CD4-positive, alpha-beta T cell treated with Interleukin-10 for 1 hour (primary cell): ENCODE measurements at places on chromosomes 16 and 17.

DNA sequence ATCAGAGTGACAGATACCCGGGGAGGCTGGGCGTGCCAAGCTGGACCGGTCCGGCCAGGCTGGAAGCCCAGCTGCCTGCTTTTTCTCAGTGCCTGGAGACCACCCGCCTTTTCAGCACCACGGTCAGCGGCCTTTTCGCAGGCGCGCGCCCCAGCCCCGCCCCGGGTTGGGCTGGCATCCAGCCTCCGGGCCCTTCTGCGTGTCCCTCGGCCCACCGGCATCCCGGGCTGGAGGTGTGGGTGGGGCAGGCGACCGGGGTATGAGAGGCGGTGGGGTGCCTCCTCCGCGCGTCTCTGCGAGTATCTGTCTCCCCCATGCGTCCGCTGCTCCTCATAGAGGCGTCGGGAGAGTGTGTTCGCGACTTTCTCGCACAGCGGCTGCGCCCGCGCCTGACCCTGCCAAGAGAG lies 102.5 kb downstream of the MRM1 start:
- peak; percentile 31 for DNase-seq

DNA sequence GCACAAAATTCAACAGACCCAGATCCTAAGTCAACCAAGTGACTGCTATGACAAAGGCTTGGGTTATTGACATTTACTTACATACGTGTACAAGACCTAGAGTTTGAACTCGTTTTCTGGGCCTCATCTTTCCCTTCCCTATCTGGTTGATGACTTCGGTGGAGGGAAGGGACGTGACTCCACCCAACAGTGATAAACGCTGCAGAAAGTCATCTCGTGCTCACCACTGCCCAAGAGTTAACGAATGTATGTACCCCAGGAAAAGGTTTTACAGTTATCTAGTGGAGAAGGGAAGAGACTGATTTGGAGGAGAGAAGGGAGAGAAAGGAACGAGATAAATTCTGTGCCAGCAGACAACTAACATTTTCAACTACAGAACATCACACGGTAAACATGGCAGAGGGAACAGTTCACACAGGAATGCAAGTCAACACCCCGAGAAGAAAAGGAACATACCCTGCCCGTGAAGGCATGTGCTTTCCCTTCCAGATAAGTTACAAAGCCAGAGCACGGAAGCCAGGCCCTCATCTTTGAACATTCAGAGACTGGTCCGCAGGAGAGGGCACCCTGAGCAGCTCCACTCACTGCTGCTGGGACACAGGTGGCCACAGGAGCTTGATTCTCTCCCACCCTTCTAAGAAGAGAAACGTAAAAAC lies 13.9 kb upstream of the CYTH1 start:
- DNase-seq, result no peak

DNA sequence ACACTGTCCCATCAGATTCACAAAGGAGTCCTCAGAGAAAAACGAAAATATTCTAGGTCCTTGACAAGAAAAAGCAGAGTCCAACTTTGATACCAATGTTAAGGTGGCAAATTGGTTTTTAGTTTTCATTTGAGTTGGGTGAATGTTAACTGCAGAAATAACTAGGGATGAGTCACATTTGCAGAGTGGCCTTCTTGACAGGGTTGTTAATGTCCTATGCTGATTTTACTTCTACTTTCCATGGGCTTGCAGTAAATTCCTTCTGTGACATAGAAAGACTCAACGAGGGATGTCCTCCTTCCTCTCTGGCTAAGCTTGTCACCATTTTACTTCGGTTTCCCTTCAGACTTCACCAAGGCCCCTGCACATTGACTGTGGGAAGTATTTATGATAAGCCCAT lies 47.2 kb upstream of the ICAM2 start:
- DNase-seq, result no peak

DNA sequence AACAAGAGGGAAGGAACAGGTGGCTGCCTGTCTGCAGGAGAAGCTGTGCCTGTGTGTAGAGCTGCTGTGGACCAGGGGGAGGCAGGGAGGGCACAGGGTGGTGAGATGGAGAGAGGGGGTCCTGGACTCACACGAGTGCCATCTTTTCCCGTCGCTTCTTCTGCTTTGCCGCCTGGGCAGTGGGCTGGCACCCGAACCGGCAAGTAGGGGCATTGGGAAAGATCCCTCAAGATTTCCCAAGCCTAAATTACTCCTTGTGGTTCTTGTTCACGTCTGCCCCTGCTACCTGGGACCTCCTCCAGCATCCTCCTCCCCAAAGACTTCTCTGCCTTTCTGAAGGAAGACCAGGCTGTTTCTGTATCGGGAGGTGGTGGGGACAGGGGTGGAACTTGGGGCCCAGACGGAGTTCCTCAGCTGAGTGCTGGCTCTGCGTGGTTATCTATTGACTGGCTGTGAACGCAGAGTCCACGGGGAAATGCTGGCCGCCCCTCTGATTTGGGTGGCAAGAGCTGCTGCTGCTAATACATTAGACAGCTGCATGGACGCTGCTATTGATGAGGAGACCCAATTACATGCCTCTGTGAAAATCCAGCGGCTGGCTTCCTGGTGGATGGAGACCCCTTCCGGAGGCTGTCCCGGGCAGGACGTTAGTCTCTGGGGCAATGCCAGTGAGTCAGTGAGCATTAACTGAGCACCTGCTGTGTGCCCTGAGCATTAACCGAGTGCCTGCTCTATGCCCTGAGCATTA lies 114.5 kb downstream of the OR1D5 start:
- no peak for DNase-seq

- no peak for DNase-seq
Measured at GRCh38 chr17:68391561-68392268, 65.6 kb downstream of the WIPI1 start.

DNA sequence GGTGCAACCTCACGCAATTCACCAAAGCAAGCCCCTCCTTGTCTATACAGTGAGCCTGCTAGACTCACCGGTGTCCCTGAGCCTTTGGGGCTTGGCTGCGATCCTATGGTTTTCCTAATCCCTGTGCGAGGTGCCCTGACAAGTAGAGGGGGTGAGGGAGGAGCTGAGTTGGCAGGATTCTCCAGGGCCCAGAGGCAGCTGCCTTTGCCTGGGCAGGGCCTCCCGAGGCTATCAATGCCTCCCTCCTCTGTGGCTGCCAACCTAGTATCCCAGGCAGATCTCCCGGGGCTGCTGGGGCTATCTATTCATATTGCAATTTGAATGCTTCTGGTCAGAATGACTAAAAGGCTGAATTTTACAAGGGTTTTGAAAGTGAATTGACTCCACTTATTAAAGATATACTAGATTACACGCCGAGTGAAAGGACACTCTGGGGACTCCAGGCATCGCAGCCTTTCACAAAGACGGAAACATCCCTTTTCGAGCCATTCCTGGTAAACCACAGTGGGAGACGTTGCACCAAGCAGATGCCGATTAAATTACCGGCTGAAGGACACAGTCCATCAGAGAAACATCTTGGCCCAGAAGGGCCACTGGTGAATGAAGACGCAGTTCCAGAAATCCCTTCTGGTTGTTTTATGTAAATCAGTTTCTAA lies 11.3 kb upstream of the PITPNM3 start:
- no peak for DNase-seq
